Type B pancreatic cell (in vitro differentiated cells): ENCODE measurements at places on chromosomes 16 and 17. TPM values are rescaled to one million over a fixed set of nuclear protein-coding genes. Genes with fewer than 3 reads are reported as not detected.

- no peak for DNase-seq
Measured at GRCh38 chr17:32631341-32632096, 144.7 kb downstream of the CDK5R1 start.

GRCh38 chr17:29591737-29592608 lies 959 bp upstream of the ANKRD13B start:
- DNase-seq: peak; percentile 97

DNA sequence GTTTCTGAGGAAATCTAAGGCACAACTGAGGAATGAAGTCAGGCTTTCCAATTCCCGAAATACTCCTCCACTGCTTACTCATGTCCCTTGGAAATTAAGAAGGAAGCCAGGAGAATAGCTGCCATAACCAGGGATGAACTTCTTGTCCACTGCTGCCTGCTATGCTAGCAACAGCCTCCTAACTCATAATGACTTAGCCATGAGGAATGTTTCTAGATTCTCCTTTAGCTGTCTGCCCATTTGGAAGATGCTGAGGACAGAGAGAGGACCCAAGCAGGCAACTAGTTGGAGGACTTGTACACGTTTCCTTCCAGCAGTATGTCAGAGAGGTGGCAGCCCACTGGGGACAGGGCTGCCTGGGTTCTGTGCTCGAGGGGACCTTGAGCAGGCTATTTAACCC lies 939 bp upstream of the CCL2 start:
- no peak for DNase-seq

DNA sequence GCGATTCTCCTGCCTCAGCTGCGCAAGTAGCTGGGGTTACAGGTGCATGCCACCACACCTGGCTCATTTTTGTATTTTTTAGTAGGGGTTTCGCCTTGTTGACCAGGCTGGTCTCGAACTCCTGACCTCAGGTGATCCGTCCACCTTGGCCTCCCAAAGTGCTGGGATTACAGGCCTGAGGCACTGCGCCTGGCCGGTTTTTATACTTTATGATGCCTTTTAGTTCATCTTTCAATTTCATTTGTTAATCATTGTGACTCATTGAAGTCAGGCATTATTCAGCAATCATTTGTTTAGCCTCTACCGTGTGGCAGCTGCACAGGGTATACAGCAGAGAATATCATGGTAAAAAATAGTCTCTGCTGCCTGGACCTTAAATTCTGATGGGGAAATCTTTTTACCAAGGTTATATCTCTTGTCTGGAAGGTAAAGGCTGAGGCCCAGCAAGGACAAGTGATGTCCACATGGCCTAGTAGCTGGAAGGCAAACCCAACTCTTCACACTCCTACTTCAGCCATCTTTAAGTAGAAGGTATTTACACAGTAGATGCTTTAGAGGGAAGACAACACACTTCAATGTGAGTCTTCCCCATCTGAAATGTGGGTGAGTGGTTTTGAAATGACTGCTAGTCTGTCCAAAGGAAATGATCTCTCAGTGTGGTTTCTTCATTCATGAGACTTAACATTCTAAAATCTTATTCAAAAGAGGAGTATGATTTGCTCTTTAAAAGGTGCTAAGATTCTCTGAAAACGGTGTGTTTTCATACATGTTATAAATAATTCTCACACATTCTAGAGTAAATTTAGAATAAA lies 2.4 kb downstream of the PRPSAP2 start:
- no peak for DNase-seq

DNA sequence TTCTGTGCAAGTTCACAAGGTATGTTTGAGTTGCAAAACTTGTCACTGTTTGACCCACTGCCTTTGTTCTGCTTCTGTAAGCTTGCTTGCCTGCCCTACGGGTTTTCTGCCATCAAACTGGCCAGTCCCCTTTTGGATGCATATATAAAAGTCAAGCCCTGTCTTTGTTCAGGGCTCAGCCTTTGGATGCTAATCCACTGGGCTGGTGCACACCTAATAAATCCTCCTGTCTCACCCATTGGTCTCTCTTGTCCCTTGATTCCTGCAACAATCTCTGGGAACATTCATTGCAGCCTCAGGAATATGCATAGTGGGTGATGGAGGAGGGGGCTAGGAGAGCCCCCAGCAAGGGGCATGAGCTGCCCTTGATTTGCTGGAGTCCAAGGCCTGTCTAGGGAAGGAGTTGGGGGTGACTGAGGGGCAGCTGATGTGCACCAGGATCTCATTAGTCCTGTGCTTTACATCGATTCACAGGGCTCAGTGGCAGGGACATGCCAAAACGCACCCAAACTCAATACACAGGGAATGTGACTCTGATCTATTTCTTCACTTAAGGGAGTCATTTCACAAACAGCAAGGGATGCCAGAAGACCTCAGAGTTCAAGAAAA lies 225.4 kb upstream of the NLRP1 start:
- peak; percentile 34 for DNase-seq

DNA sequence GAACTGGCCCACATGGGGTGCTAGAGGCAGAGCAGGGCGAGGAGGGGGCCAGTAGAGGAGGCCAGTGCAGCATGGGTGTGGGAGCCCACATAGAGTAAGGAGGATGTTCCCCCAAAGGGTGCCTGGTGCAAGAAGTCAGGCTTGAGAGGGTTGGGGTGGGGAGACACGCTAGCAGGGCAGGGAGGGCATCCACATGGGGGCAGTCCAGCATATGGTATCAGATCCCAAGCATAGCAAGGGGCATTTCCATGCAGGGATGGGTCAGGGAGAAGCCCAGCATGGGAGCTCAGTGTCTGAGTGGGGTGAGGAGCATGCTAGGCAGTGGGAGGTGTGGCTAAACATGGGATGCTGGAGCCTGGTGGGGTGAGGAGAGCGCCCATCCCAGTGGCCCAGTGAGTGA lies 213.7 kb downstream of the COPRS start:
- DNase-seq: no peak

DNA sequence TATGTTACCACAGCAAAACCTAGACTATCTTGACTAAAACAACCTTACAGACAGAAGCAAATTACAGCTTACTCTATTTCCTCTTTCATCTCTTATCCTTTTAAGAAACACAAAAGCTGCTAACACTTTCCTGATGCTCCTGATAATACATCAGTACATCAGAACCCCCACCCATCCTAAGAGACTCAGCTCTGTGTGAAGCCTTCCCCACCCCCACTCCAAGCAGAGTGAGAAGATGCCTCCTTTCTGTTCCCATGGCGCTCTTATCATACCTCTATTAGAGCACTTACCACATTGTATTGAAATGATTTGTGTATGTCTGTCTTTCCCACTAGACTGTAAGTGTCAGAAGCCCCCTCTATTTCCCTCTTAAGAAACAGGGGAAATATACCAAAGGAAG lies 42.4 kb upstream of the HS3ST2 start:
- no peak for DNase-seq

- DNase-seq: no peak
Measured at GRCh38 chr16:7541026-7541425, 208.4 kb downstream of the RBFOX1 start.

The CCL17 gene
- not detected in 2 replicates for total RNA-seq
